ENCODE measurements at places on chromosomes 5 and 9.

GRCh38 chr9:91033797-91034196, 232.2 kb downstream of the SYK start:
- DNase-seq: no peak

DNA sequence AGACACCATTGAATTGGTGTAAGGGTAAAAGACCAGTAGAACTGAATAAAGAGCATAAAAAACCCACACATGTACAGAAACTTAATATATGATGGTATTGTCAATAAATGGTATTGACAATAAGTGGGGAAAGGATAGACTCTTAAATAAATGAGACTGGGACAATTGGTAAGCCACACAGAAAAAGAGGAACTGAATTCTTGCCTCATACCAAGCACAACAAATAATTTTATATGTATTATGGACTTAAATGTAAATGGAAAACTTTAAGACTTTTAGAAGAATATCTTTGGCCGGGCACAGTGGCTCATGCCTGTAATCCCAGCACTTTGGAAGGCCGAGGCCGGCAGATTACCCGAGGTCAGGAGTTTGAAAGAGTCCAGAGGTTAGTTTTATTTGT, 37.9 kb upstream of the PPP2CA start:
- DNase-seq: no peak

DNA sequence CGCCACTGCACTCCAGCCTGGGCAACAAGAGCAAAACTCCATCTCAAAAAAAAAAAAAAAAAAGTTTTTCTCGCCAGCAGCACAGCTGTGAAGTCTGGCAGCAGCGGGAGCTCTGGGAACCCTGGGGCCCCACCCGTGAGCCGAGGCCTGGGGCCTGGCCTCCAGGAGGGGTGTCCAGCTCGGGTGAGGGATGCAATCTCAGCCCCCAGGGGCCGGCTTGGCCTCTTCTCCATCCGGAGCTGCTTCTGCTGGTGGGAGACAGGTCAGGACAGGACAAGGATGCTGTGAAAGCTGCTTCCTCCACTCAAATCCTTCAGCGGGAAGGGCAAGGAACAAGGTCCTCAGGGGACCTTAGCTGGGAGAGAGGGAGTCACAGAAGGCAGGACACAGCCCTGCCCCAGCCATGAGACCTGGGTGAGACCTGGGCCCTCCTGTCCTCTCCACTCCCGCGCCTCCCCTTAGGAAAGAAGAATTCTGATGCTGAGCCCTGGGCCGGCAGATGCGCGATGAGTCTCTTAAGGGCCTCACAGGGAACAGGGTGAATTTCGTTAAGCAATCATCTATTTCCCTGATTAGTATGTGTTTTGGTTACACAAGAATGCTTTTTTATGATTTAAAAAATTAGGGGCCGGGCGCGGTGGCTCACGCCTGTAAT, 30.6 kb downstream of the PLPP7 start:
- no peak for DNase-seq

DNA sequence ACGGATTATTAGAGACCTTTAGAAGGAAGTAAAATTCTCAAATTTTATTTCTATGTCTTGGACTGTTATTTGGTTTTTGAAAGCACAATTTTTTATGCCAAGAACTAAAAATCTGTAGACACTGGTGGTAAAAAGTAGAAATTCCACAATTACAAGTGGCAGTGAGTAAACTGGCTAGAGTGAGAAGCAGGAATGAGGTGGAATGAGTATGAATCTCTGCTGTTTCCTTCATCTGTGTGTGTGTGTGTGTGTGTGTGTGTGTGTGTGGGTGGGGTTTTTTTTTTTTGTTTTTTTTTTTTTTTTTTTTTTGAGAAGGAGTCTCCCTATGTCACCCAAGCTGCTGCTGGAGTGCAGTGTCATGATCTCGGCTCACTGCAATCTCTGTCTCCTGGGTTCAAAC, 94.2 kb downstream of the TLE4 start:
- no peak for DNase-seq

DNA sequence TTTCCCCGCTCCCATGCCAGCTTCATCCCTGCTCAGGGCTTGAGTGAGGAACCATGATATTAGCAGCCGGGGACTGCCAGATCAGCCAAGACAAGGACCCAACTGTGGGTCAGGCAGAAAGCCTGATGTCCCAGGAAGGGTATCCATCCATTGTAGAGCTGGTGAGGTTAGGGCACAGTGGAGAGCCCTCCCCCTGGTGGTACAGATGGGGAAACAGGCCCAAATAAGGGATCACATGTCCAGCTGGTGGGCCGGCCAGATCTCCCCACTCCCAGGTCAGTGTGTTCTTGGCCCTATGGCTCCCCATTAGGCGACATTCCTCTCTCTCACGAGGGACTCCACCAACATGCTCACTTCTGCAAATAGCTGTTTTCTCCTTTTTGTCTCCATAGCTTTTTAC, 9.0 kb downstream of the CDX1 start:
- peak; percentile 63 for DNase-seq

- DNase-seq: peak; percentile 38
These were observed 17.7 kb downstream of the CAVIN4 start for GRCh38 chr9:100595391-100596199.

- no peak for DNase-seq
These were observed 929.7 kb upstream of the SEMA6A start for GRCh38 chr5:117504305-117504704.

DNA sequence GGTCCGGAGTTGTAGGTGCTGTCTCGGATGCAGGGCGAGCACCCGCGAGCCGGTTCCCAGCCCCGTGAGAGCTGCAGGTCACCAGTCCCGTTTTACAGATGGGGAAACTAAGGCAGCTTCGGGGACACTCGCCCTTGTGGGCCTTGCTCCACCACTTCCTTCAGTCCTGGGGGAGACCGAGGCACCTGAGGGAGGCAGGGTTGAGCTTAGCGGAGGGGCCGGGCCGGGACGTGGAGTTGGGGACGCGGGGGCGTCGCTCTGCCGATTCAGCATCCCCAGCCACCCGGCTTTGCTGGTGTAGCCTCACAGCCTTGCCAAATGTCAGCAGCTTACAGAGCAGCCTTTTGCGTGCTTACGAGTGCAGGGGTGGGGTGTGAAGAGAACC, 530 bp downstream of the BBLN start:
- DNase-seq: no peak

GRCh38 chr9:120965344-120966012, 38.9 kb upstream of the TRAF1 start:
- no peak for DNase-seq

DNA sequence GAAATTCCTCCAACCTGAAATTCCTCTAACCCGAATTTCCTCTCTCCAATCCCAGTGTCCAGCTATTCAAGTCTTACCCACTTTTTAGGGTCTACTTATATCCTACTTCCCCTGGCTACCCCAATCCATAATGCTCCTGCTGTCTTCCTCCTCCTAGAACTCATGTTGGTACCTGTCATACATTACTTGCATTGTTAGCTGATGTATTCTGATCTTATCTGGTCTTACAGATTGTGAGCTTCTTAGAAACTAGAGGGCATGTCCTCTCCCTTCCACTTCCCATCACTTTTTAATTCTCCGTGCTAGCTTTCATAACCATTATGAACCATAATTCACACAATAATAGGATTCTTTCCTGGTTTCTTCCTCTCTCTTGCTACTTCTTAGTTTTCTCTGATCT, 336.1 kb downstream of the CWC27 start:
- DNase-seq: no peak

GRCh38 chr5:125346316-125346715, 599.9 kb upstream of the ZNF608 start:
- DNase-seq: no peak

- no peak for DNase-seq
These were observed 356.0 kb upstream of the PANK3 start for GRCh38 chr5:168935183-168935582.

DNA sequence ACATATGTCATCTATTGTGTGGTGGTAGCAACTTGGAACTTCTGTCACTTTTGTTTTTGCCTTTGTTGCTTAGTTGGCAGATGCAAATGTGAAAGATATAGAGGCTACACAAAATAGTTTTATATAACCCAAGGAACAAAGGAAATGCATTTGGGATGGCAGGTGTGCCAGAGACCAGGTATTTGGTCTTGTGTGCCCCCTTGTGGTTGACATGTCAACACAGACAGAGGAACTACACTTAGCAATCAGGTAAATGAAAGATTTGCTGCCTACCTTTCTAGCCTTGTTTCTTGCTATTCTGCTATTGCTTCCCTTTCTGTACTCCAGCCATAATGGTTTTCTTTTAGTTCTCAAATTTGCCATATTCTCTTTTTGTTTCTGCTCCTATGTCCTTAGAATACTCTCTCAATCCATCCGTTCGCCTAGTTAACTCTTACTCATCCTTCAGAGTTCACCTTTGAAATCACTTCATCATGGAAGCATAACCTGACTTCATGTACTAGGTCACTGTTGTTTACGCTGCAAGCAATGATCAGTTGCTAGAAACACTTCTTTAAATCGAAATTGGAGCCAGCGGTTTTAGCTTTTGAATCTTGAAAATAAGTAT, 119.5 kb downstream of the TRPM3 start:
- peak; percentile 15 for DNase-seq

DNA sequence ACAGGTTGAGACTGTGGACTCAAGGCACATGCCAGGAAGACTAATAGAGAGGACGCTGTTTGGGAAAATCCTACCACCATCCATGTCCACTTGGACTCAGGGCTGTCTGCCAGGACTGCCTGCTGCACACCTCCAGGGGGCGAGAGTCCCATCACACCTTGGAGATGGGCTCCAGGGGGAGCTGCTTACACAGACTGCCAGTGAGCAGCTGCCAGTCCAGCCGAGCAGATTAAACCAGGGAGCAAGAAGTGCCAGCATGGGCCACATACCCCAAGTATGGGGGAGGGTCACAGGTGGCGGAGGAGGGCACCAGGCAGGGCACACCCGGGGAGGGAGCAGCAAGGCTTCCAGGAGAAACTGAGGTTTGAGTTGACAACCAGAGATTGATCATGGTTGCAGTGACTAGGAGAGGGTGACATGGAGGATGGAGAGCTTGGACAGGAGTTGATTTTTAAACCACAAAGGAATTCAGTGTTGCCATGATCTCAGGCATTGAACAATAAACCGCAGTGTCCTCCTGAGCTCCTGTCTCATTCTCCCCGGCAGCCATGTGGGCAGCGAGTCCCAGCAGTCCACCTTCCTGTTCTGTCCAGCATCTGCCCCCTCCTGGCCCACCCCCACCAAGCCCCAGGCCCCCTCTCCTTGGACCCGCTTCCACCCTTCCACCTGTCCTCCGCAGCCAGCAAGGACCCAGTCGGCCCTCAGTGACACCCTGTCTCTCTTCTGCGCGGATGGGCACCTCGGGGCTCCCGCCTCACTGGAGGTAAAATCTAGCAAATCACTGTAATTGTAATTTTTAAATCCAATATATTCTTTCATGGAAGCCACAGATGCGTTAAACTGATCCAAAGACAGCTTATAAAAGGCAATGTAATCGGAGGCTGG, 3.1 kb upstream of the VAV2 start:
- DNase-seq: no peak

DNA sequence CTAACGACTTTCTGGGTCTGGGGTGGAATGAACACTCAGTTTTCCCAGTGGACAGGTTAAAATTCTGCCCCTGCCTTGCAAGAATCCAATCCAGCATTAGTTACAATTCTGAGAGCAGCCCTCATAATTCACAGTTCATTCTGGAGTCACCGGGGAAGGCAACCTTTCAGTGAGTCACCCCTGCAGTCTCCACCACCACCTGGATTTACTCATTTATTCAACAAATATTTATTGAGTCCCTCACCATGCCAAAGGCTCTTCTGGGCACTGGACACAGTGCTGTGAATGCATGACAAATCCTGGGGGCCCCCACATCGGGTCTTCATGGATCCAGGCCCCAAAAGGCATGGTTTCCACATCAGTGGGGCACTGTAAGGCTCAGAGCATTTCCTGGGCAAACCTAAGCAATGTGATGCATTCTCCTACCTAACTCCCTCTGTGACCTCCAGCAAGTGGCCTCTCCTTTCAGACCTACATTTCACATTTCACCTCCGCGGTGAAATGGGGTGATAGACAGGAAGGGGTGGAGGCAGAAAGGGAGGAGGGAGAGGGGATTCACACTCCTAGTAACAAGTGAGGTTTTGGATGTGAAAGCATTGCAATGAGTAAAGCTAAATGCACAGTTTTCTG, 6.4 kb upstream of the MSX2 start:
- DNase-seq: no peak

DNA sequence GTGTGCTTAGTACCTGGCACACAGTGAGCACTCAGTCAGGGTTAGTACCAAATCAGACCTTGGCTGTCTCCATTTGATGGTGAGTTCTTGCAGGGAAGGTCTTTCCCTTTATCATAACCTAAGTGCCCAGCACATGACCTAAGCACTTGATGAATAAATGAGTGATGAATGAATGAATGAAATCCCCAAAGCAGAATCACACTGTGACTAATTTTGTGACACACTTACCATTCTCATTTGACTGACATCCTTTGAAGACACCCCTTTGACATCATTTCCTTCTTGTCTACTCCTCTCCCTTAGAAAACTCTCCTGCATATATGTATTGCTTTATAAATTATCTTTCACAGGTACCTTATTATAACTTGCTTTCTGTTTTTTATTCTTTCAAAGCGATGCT, 130.2 kb upstream of the ELL2 start:
- no peak for DNase-seq

DNA sequence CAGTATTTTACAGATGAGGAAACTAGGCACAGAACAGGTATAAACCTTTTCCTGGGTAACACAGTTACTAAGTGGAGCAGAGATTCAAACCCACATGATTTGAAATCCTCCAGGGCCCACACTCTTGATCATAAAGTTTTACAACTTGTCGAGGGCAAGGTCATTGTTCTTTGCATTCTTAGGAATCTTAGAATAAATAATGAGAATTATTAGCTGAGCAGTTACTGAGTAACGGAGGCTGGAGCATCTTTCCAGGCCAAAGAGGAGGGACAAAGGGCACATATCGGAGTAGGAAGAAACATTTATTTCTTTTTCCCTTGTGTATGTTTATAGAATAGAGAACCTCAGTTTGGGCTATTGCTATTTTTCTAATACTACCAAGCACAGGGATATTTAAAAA, 27.1 kb upstream of the F2R start:
- DNase-seq: no peak

DNA sequence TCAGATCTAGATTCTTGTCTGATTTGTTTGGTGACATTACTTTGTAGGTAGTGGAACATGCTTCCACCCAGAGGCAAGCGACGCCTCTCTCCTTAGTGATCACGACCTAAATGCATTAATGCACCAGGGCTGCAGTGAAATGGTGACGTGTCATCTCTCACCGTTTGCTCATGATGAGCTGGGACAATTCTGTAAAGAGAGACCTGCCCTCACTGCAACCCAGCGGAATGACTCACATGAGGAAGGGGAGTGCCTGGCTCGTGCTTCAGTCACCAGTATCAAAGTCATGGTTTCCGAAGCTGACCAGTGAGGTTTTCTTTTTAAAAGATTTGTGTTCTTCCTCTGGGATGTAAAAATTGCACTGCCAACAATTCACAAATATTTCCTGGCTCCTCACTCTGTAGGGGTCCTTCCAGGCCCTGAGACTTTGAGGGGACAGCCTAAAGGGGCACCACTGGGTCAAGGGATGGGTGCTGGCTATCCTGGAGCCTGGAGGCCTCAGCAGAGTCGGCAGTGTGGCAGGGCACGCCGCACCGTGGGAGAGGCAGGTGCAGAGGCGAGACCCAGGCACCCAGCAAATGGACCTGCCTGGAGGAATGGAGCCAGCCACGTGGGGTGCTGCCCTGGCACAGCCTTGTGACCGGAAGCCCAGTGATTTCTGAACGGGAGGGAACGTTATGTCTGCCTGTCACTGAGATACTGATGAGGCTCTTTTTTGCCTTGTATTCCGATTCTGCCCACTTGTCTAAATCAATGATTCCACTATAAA, 17.3 kb downstream of the QSOX2 start:
- DNase-seq: peak; percentile 56

GRCh38 chr5:140295414-140295813, 7.5 kb downstream of the PFDN1 start:
- DNase-seq: peak; percentile 53

All from HTR-8/SVneo (cell line).